ENCODE measurements at places on chromosomes 2 and 18.

DNA sequence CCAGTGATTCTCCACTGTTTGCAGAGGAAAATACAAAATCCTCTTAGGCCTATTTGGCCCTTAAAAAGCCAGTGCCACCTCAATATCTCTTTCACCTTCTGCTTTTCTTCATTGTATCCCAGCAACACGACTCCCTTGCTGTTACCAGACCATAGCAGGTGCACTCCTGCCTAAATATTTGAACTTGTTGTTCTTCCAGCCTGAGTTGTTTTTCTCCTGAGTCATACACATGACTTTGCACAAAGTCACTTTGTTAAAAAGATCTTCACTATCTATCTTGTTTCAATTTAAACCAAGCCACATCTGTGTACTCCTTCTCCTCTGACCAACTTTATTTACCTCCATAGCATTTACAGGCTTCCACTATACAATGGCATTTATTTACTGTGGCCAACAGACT, 103.6 kb downstream of the LRRTM4 start:
- DNase-seq = no peak

DNA sequence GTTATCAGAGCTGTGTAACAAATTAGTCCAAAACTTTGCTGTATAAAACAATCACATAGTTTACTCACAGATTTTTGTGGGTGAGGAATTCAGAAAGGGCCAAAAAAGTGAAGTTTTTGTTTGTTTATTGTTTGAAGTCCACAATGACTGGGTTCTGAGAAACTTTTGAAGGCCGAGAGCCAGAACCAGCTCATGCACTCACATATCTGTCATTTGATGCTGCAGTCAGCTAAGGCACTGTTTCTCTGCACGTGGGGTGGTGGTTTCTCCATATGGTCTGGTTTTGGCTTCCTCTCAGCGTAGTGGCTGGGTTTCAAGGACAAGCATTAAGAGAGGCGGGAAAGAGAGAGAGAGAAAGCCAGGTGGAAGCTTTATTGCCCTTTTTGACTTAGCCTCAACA, 131.8 kb downstream of the TWIST2 start:
- no peak for DNase-seq

- DNase-seq = no peak
Observed at GRCh38 chr2:239896075-239896474, 129.1 kb downstream of the NDUFA10 start.

GRCh38 chr18:74796841-74797576, 199.3 kb downstream of the ZNF407 start:
- no peak for DNase-seq

GRCh38 chr2:64141674-64142405, 2.4 kb downstream of the PELI1 start:
- DNase-seq = no peak

GRCh38 chr2:208254118-208254870, 577 bp downstream of the IDH1 start:
- peak; percentile 76 for DNase-seq

DNA sequence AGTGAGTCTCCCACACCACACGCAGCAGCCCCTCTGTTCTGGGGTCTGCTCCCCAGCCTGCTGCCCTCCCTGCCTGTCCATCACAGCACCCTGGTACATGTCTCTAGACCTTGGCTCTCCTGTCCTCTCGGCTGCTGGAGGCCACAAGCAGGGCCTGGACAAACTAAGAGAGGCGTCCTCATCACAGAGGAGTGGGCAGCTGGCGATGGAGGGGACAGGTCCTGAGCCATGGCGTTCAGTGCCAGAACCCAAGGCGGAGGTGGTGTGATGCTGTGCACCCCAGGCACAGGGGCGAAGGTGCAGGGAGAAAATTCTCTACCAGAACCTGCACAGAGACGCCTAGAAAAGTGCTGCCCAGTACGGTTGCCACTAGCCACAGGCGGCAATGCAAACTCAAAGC, 47.4 kb downstream of the BIN1 start:
- DNase-seq = no peak

GRCh38 chr2:81324046-81324445, 1019.5 kb upstream of the LRRTM1 start:
- no peak for DNase-seq

DNA sequence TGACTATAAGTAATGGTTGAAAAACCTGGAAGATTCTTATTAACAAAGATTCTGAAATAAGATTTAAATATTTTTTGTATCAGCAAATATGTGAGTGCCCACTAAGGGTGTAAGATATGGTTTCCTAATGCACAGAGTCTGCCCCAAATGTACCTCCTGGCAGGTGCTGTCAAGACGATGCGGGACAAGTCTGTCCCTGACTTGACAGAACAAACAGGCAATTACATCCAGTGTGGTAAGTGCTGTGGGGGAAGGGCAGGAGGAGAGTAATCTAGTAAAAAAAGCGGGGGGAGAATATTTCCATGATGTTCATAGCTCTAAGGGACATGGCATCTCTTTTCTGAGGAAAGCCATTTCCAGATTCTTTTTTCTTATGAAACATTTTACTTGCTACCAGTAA, 127.5 kb downstream of the COL4A4 start:
- no peak for DNase-seq

GRCh38 chr2:145666552-145666951, 1146.6 kb upstream of the ZEB2 start:
- DNase-seq = no peak

DNA sequence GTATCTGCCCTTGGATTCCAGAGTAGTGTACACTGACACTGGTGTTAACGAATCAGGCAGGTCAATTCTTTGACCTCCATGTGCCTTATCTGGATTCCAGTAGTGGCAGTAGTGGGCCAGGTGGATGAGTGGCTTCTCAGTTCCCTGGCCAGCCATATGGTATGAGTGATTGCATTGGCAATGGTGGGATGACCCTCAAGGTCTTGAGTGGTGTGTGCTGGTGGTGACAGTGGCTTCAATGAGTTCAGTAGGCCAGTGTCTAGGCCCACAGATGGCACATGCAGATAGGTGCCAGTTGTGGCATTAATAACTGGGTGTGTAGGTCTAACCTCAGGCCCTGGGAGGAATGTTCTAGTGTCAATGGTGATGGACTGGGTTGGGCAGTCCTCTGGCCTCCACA, 674.1 kb upstream of the NXPH2 start:
- no peak for DNase-seq

DNA sequence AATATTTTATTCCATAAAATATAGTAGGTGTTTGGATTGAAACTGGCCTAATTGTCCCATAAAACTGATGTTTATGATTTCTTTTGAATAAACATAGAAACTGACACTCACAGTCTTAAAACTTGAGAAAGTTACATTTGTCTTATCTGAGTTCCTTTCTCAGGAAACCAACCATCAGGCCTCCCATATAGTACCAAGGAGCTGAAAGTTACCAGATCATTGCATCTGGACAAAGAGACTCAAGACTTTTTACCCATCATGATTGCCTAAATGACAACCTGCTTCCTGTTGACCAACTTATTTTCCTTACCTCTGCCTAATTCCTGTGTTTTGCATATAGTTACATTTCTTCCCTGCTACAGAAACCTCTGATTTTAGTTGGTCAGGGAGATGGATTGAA, 137.0 kb upstream of the XPO1 start:
- DNase-seq = no peak

DNA sequence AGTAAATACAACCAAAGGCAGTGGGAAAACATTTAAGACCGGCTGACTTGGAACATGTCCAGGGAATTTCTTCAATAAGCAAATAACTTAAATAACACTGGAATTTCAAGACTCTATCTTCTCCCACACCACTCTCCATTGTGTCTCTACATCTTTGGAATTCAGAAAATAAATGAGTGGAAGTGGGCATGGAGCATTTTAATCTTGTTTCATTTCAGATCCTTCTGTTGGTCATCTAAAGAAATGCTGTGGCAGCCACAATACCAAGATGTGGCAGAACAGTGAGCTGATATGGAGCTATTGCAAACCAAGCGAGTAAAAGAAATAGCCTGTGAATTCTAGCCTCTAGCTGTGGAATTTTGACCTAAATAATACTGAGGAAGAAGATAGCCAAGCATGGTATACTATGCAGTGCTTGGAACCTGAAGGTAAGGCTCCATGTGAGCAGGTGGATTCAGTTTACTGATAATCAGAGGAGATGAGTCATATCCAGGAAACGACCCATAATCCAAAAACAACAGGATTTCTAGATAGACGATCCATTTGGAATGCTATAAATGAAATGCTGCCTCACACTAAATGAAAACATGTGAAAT, 157.1 kb upstream of the SCN7A start:
- DNase-seq = no peak

DNA sequence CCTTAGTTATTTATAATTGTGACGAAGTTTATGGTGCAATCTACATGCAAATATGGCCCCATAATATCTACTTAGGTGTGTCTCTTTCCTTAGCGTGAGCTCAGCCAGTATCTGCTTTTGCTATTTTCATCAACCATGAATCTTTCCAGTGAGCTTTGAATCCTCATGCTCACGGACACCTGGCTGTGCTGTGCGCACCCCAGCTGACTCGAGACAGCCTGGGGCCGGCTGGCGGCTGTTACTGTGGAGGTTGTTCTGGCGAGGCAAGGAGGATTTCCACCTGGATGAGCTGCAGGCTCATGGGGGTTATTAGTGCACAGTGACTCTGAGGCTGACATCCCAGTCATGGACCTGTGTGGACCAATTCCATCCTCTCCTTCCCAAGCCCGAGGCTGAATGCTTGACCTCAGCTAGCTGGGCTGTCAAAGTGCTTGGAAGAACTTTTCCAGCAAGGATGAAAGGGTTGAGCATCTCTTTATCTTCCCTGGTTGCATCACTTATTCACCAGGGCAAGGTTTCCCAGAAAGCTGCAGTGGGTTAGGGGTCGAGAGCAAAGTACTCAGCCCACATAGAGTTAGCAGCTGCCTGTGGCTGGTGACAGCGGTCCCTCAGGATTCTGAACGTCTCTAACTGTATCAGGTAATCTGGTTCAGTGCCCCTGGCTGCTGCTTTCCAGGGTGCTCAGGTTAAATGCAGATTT, 141.7 kb downstream of the ARL4C start:
- DNase-seq = no peak

DNA sequence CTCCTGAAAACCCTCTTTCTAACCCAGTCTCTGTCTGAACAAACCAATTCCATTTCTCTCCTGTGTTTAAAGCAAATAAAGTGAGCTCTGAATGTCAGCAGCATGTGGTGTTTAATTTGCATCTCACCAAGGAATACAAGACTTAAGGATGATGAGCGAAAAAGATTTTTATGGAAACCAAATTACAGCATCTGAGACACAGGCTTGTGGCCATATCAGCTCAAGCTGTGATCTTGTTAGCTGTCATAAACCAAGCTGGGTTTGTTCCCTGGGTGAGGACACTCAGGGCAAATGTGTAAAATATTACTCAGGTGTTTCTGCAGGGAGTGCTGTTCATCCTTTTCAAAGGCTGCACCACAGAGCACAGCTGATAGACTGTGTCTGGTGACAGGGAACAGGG, 129.3 kb upstream of the REV1 start:
- no peak for DNase-seq

- no peak for DNase-seq
Observed at GRCh38 chr2:83471655-83472054, 987.4 kb downstream of the SUCLG1 start.

DNA sequence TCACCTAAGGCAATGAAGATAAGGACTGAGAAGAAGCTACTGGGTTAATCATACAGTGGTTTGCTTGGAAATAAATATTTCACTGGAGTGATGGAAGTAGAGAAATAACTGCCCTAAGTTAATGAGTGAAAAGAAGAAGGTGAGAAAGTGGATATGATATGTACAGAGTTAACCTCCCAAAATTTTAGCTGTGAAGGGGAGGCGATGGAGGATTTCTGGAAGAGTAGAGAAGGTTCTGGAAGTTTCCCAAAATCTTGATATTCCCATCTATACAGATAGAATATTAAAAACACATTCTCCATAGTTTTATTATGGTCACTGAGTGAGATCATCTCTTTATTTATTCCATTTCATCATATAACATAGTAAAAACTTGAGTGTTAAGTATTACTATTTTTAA, 296.6 kb upstream of the RGPD4 start:
- DNase-seq = no peak

DNA sequence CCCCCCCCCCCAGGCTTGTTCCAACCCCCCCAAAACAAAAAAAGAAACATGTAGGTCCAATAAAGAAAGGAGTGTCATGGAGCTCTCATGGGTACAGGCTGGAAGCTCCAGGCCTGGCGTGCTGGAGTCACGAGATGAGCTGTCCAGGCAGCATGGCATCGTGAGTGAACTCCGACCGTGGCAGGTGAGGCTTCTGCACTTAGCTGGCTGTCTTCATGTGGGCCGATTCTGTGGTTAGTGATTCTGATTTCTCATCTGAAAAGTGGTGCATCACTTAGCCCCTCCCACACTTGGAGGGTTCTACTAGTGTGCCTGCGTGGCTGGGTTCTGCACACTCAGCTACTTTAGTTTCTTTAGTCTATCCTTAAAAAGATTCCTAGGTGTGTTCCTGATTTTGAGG, 126.4 kb upstream of the MGAT5 start:
- DNase-seq = peak; percentile 9

DNA sequence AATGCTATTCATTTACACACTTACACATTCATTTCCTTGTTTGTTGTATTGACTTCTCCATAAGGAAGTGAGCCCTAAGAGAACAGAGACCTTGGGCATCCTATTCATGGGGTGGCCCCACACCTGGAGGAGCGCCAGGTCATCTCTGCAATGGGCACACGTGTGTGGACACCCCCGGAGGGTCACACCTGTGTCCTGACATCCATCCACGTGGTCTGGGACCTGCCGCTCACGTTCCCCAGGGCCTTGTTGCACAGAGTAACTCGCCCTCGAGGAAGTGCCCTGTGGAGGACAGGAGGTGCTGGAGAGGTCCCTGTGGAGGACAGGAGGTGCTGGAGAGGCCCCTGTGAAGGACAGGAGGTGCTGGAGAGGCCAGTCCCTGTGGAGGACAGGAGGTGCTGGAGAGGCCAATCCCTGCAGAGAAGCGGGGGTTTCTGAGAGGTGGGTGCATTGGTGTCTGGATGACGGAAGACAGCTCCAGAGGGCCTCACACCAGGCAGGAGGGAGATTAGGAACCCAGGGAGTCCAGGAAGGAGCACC, 73.2 kb upstream of the GPC1 start:
- DNase-seq = no peak

DNA sequence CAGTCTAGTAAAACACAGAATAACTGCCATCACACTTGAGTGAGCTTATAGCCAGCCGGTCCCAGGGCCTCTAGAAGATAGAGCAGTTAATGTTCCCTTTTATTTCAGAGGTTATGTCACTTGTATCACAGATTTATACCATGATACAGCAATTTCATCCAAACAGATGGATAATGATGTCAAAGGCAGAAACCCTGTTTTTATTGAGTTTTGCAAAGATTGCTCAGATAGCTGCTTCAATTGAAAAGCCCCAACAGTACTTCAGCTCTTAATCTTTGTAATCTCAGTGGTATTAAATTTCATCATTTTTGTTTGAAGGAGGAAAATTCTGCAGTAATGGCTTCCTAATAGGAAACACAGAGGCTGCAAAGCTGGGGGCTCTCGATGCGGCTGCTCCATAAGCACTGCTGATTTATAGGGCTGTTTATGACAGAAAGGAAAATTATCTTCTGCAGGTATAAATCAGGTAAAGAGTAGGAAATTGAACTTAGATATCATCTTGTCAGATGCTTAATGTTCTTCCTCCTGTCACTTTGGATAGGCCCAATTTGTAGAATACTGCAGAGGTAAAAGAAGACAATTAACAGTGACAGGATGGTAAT, 112.3 kb downstream of the LNPK start:
- DNase-seq = no peak

All from effector memory CD4-positive, alpha-beta T cell (primary cell).